Gastroesophageal sphincter (tissue), 4 donors: ENCODE measurements at places on chromosomes 6 and 20. TPM values are rescaled to one million over a fixed set of nuclear protein-coding genes. Genes with fewer than 3 reads are reported as not detected.

C6orf58 gene
- total RNA-seq = not detected

AVP gene
- total RNA-seq = not detected

VEGFA gene
- 42.7 TPM for total RNA-seq

ZNF391 gene
- 2.7 TPM for total RNA-seq

ZNF311 gene
- total RNA-seq = 0.82 TPM

TRIM40 gene
- total RNA-seq = not detected

TPD52L1 gene
- total RNA-seq = 22.7 TPM

DNPH1 gene
- total RNA-seq = 95.0 TPM

C20orf202 gene
- total RNA-seq = 0.27 TPM

COL19A1 gene
- 4.8 TPM for total RNA-seq

CST3 gene
- total RNA-seq = 1,644 TPM

GHRH gene
- total RNA-seq = not detected

GJE1 gene
- not detected for total RNA-seq

ENPP5 gene
- 1.5 TPM for total RNA-seq

FOXO3 gene
- 111 TPM for total RNA-seq

PFDN4 gene
- total RNA-seq = 53.3 TPM

MROH8 gene
- 1.6 TPM for total RNA-seq

CALHM4 gene
- total RNA-seq = not detected

CTCFL gene
- total RNA-seq = not detected

FOXC1 gene
- total RNA-seq = 3.1 TPM

AGPAT4 gene
- total RNA-seq = 10.8 TPM

PRRT1 gene
- 4.8 TPM for total RNA-seq

TTLL9 gene
- not detected for total RNA-seq

OR2J2 gene
- not detected for total RNA-seq

NMBR gene
- total RNA-seq = not detected

MUC22 gene
- not detected for total RNA-seq

SCRT2 gene
- total RNA-seq = not detected

DEFB124 gene
- total RNA-seq = 2.0 TPM

ZDHHC14 gene
- 7.8 TPM for total RNA-seq

SNAP25 gene
- total RNA-seq = 1.8 TPM

KCNQ5 gene
- 1.9 TPM for total RNA-seq

PAX1 gene
- not detected for total RNA-seq

FAM162B gene
- total RNA-seq = 11.4 TPM

MICB gene
- total RNA-seq = 4.8 TPM

PPP1R14C gene
- not detected for total RNA-seq

HLA-C gene
- 531 TPM for total RNA-seq

LY86 gene
- total RNA-seq = 3.9 TPM

DAAM2 gene
- 200 TPM for total RNA-seq

CRISP2 gene
- not detected for total RNA-seq

GLYATL3 gene
- not detected for total RNA-seq

PLN gene
- total RNA-seq = 555 TPM

MAPK14 gene
- total RNA-seq = 68.9 TPM

LST1 gene
- total RNA-seq = 7.5 TPM

EYA2 gene
- 0.54 TPM for total RNA-seq

RNF182 gene
- total RNA-seq = 0.16 TPM

PGC gene
- total RNA-seq = not detected

MRAP2 gene
- not detected for total RNA-seq

LY6G6C gene
- not detected for total RNA-seq

GRM4 gene
- total RNA-seq = not detected

MCHR2 gene
- total RNA-seq = not detected

GCNT2 gene
- 23.5 TPM for total RNA-seq
